ENCODE measurements at places on chromosomes 16 and 17. TPM values are rescaled to one million over a fixed set of nuclear protein-coding genes. Genes with fewer than 3 reads are reported as not detected.

The KCNH4 gene
- total RNA-seq: not detected

The CES1 gene
- total RNA-seq: not detected

The KRT23 gene
- 35.7 TPM for total RNA-seq

The PRAC2 gene
- total RNA-seq: not detected

The C17orf75 gene
- total RNA-seq: 14.4 TPM

The PRAC1 gene
- total RNA-seq: not detected

The SAMD14 gene
- not detected for total RNA-seq

The ITGAD gene
- not detected for total RNA-seq

The SPHK1 gene
- 114 TPM for total RNA-seq

The GRIN2A gene
- total RNA-seq: not detected

The C16orf96 gene
- not detected for total RNA-seq

The WSCD1 gene
- total RNA-seq: not detected

The MYCBPAP gene
- total RNA-seq: 0.60 TPM

The EDC4 gene
- 46.6 TPM for total RNA-seq

The TP53TG3B gene
- not detected for total RNA-seq

The MYH2 gene
- not detected for total RNA-seq

The TSNAXIP1 gene
- total RNA-seq: 0.07 TPM

The SDK2 gene
- 11.8 TPM for total RNA-seq

The CRYBA1 gene
- not detected for total RNA-seq

The ENPP7 gene
- not detected for total RNA-seq

The SLC5A11 gene
- total RNA-seq: not detected

The TPPP3 gene
- total RNA-seq: 0.19 TPM

The SPAG9 gene
- 33.6 TPM for total RNA-seq

The CFAP97D1 gene
- total RNA-seq: not detected

The CMTM2 gene
- not detected for total RNA-seq

The GRIN2C gene
- total RNA-seq: not detected

The TP53TG3 gene
- total RNA-seq: not detected

The PPM1E gene
- under 0.01 TPM for total RNA-seq

The GPR142 gene
- total RNA-seq: not detected

The SLC16A5 gene
- 8.5 TPM for total RNA-seq

The KIF19 gene
- total RNA-seq: under 0.01 TPM

The SOCS7 gene
- total RNA-seq: 7.7 TPM

The VAMP2 gene
- 5.9 TPM for total RNA-seq

The FBXW10 gene
- 0.09 TPM for total RNA-seq

The CCL7 gene
- not detected for total RNA-seq

The CHST5 gene
- total RNA-seq: not detected

The SERPINF2 gene
- total RNA-seq: 1.6 TPM

The KRTAP3-1 gene
- total RNA-seq: not detected

The CHD3 gene
- 79.1 TPM for total RNA-seq

The ST6GALNAC1 gene
- 9.9 TPM for total RNA-seq

The AATF gene
- total RNA-seq: 31.1 TPM

The ZPBP2 gene
- total RNA-seq: not detected

The PIMREG gene
- 22.2 TPM for total RNA-seq

The OR2C1 gene
- total RNA-seq: not detected

The MEIOC gene
- total RNA-seq: 0.19 TPM

The CCL4 gene
- total RNA-seq: not detected

The ACE gene
- not detected for total RNA-seq

The CES2 gene
- total RNA-seq: 93.4 TPM

The HEATR9 gene
- not detected for total RNA-seq

The RAB26 gene
- 0.49 TPM for total RNA-seq

The CRYM gene
- total RNA-seq: not detected

The NETO2 gene
- total RNA-seq: 44.2 TPM

The MPV17L gene
- 0.35 TPM for total RNA-seq

The LGALS9B gene
- 2.5 TPM for total RNA-seq

The COG7 gene
- total RNA-seq: 6.8 TPM

The TMC6 gene
- 38.6 TPM for total RNA-seq
